Stimulated activated CD8-positive, alpha-beta memory T cell treated with anti-CD3 and anti-CD28 coated beads, Interleukin-2, amount 100 ng/mL, for 48 hours (primary cell): ENCODE measurements at places on chromosomes 5 and 9.
A peak's percentile ranks its signal among the peaks of the same experiment; 100 is the strongest.

- no peak for DNase-seq
Observed at GRCh38 chr9:3980771-3981170, 319.1 kb downstream of the GLIS3 start.

- DNase-seq, result peak; percentile 60
Observed at GRCh38 chr5:72018143-72018803, 89.0 kb upstream of the MAP1B start.

- no peak for DNase-seq
Observed at GRCh38 chr9:89461265-89461664, 36.6 kb downstream of the SEMA4D start.

- DNase-seq, result no peak
Observed at GRCh38 chr9:97695995-97696802, 941 bp downstream of the XPA start.

DNA sequence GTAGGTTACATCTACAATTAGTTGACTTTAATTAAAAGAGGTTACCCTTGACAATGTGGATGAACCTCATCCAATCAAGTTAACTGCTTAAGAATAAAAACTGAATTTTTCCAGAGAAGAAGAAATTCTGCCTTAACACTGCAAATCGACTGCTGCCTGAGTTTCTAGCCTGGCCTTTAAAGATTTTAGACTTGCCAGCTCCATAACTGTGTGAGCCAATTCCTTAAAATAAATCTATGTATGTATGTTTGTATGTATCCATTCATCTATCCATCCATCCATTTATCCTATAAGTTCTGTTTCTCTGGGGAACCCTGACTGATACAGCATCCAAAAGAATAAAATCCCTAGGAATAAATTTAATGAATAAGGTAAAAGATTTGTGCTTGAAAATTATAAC is 136.1 kb downstream of the TMEM38B start:
- no peak for DNase-seq

- no peak for DNase-seq
Observed at GRCh38 chr5:112974901-112975300, 1.7 kb upstream of the DCP2 start.
